ENCODE measurements at places on chromosomes 4 and X.

DNA sequence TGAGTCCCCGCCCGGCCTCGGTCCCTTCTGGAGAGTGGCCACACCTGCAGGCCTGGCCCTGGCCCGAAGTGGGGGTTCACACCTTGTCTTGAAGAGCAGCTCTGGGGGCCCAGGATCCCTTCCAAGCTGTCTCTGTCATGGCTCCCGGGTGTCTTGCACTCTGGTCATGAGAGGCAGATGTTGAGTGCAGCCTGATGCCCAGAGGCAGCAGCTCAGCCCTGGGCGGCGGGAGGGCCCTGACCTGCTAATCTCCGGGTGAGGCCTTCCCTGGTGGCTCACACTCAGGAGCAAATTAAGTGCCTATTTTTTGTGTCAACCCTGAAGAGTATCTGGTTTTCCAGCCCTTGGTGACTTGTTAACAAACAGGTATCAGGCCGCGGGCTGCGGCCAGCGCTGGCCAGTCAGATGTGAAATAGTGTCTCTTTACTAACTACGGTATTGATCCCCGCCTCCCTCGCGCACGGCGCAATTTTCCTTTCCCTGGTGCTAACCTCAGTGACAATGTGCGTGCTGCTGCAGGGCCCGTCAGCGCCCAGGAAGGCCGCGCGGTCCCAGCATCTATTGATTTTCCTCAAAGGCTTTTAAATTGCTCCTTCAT lies 24.2 kb downstream of the NKX1-1 start:
- no peak for DNase-seq

DNA sequence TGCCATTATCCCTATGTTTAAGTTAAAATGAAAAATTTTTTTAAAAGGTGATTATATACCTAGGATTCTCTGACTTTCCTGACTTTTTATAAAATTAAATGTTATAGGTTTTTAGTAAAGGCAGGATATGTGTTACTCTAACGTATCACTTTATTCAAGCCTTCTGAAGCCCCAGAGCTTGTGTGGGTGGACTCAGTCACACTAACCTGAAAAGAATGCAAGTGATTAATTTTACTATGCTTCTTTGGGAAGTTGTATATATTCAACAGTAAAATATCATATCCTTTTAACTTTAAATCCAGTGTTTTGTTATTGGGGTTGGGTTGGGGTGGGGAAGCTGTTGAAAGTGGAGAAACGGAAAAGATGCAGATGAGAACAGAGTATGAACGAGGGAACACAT lies 22.8 kb downstream of the PDLIM3 start:
- DNase-seq: no peak

DNA sequence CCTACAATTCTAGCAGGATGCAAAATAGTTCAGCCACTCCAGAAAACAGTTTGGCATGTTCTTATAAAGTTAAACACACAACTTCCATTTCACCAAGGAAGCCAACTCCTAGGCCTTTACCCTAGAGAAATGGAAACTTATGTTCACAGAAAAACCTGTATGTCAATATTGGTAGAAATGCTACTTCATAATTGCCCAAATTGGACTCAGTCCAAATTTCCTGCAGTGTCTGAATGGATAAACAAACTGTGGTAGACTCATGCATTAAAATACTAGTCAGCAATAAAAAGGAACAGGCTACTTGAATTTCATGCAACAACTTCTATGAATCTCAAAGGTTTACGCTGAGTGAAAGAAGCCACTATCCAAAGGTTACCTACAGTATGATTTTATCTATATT lies 1738.8 kb upstream of the IGFBP7 start:
- no peak for DNase-seq

DNA sequence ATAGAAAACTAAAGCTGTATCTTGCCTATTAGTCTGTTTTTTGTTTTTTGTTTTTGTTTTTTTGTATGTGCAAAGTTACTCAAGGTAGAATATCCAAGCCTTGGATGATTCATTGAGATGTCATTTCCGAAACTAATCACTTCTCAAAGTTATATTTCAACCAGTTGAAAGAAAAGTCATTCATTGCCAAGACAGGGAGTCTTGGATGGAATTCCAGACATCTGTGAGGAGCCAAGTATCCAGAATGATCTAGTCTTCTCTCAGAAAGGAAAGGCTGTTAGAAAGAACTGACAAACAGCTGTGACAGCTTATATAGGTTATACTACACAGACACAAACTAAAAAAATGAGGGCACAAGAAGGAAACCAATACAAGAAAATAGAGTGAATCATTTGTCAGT lies 141.1 kb upstream of the NDST3 start:
- DNase-seq: no peak

DNA sequence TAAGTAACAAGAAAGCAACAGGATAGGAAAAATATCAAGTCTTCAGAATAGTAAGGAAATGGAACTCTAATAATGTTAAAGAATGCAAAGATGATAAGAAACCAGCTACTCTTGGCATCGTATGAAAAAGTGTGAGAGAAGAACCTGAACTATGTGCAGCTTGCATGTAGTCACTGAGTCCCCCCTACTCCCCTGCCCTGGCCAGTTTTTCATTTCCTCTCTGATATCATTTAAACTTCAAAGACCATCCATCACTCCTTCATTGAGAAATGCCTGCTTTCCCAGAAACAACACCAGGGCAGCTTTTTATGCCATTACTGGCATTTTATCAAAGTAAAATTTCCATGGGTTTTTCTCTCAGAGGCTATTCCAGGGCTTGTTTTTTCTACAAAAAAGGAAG lies 28.1 kb downstream of the INPP4B start:
- DNase-seq: no peak

DNA sequence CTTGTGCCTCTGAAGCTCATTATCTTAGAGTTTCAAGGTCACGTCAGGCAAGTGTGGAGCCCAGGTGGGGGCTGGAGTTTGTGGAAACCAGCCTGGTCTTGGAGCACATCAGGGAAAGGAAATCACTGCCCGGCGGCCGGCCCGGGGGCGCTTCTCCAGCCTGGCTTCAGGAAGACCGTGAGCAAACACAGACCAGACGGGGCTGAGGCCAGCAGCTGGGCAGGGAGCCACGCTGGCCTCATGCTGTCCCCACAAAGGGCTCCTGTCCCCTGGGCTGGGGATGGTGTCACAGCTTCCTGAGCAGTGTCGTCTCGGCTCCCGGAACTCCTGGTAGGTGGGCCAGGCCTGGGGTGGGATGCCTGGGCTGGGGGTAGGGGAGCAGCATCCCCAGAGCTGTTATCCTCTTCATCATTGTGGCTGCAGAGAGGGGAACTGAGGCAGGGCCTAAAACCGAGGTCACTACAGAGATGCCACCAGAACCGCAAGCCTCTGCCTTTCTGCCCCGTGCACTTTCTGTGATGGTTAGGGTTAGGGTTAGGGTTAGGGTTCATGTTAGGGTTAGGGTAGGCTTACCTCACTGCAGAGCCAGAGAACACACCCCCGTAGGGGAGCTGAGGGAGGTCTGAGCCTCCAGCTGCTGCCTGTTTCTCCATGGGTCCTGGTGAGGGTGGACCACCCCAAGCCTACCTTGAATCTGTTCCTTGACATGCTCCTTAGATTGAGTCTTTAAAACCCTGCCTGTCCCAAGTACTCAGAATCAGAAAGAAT lies 77.5 kb downstream of the HTRA3 start:
- DNase-seq: no peak

GRCh38 chr4:101981756-101982155 lies 191.2 kb downstream of the BANK1 start:
- DNase-seq: no peak

GRCh38 chr4:82652062-82652461 lies 90.3 kb upstream of the TMEM150C start:
- DNase-seq: no peak

- no peak for DNase-seq
Observed at GRCh38 chrX:154412468-154412867, 1.1 kb downstream of the TAFAZZIN start.

DNA sequence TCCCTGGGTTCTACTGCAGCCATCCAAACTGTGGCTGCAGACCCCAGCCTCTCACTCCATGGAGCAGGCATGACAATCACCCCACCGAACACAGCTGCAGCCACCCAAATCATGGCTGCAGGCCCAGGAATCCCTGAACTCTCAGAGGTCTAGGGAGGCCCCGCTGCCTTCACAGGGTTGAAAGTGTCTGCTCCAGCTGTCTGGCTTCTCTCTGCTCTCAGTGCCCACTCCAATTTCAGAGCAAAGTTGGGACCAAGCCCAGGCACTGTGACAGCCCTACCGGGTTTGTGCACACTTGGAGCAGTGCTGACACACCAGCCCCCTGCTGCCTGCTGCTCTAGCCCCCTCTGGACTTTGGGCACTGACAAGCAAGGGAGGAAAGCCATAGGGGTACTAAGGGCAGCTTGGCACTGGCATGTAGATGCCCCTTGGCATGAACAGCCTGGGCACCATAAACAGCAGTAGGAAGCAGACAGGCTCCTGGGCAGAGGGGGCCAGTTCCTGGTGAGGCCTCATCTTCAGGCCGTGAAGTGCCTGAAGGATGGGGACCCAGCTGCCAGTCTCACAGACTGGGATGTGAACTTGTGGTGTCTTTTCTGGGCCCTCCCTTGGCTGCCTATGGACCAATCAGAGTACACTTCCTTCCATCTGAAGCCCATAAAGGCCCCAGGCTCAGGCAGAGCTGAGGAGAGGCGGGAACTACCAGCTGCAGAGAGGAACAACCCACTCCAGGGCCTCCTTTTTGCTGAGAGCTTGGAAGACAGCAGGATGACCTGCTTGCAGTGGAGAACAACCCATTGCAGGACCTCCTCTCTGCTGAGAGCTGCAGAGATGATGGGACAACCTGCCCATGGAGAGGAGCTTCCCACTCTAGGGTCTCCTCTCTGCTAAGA lies 68.8 kb downstream of the TECRL start:
- no peak for DNase-seq

GRCh38 chr4:13309751-13310150 lies 174.4 kb downstream of the RAB28 start:
- no peak for DNase-seq

DNA sequence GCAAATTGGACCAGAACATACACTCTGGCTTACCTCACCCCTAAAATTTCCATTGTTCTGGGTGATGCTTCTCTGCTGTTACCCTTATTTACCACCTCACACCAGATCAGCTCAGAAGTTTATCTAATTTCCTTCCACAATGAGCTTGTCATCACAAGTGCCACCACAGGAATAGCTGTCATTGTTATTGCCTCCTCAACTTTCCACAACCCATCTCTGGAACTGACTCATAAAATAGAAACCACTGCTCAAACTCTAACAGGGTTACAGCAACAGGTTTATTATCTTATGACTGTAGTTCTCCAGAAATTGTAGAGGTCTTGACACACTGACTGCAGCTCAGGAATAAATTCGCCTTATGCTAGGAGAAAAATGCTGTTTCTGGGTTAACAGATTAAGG lies 52.7 kb downstream of the ZNF718 start:
- DNase-seq: no peak

- DNase-seq: no peak
Observed at GRCh38 chr4:21117541-21118180, 417.4 kb downstream of the PACRGL start.

GRCh38 chr4:76948443-76949275 lies 893 bp upstream of the SEPTIN11 start:
- DNase-seq: peak; percentile 55

DNA sequence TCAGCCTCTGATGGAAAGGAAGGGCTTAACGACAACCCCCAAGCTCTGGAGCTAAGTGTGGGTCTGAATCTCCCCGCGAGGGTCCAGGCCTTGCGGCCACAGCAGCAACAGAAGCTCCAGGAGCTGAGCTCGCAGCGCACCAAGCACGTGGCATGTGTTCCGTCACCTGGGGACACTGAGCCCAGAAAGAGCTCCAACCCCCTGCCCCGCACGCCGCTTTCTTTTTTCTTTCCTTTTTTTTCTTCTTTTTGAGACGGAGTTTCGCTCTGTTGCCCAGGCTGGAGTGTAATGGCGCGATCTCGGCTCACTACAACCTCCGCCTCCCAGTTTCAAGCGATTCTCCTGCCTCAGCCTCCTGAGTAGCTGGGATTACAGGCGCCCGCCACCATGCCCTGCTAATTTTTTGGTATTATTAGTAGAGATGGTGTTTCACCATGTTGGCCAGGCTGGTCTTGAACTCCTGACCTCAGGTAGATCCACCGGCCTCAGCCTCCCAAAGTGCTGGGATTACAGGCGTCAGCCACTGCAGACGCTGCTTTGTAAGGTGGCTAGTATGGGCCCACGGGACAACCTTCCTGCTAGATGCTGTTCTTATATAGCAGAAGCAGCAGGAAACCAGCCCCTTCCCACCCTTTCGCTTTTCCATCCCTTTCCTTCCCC lies 685 bp upstream of the TNIP2 start:
- no peak for DNase-seq

- no peak for DNase-seq
Observed at GRCh38 chr4:177204126-177204525, 105.5 kb upstream of the NEIL3 start.

- DNase-seq: no peak
Observed at GRCh38 chr4:78599931-78600375, 48.4 kb downstream of the ANXA3 start.

GRCh38 chr4:138674209-138674608 lies 341.4 kb upstream of the NOCT start:
- no peak for DNase-seq

DNA sequence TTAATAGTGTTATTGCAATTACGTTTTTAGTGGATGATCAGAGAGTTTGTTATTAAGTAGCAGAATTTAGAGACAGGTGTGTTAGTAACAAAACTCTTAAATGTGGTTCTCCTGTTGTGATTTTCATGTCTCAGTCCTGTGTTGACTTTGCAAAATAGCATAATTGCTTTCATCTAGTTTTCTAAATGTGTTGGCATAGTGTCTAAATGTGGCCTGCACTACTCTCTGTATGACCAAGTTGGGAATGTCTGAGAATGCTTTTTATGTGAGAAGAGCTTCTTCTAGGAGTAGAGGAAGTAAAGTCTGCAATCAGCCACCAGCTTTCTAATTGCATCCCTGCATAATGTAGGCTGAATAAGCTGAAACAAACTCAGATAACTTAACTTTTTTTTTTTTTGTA lies 158.6 kb upstream of the FAT1 start:
- no peak for DNase-seq

DNA sequence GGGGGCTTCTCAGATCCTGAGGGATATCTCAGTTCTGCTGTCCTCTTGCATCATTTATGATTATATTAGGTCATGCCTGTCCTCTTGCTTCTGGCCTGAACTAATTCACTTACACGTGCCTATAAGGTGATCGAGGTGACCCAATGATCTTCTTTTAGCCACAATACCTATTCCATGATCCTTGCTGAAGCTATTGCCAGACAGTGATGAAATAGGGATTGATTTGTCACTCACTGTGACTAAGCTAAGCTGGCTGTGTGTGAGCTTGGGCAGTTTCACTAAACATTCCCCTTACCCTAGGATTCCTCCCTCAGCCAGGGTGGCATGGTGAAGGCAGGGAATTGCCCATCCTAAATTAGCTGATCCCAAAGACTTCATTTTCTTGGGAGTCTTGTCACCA lies 19.0 kb downstream of the HADH start:
- DNase-seq: no peak

- DNase-seq: no peak
Observed at GRCh38 chr4:100984901-100985300, 362.4 kb downstream of the PPP3CA start.

Data from effector CD8-positive, alpha-beta T cell (primary cell).